Activated CD4-positive, alpha-beta T cell treated with anti-CD3 and anti-CD28 coated beads, Interleukin-2, amount 10 ng/mL, durations not matched to agents 24 days and 14 days (primary cell): ENCODE measurements at places on chromosomes 6 and 20.

DNA sequence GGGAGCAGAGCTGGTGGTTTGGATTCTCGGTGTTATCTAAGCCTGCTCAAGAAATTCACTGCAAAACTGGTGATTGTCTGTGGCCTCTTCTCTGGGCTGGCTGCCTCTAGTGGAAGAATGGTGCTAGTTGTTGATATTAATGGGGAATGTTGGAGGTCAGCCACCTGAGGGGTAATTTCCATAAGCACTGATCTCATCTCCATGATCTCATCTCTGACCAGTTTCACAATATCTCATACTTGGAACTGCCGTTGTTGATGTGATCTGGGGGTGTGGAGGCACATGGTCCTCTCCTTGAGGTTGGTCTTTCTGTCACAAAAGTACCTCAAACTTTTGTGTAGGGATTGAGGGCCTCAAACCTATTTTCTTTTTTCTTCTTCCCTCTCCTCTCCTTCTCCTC, 102.6 kb downstream of the CD109 start:
- peak; percentile 55 for DNase-seq

DNA sequence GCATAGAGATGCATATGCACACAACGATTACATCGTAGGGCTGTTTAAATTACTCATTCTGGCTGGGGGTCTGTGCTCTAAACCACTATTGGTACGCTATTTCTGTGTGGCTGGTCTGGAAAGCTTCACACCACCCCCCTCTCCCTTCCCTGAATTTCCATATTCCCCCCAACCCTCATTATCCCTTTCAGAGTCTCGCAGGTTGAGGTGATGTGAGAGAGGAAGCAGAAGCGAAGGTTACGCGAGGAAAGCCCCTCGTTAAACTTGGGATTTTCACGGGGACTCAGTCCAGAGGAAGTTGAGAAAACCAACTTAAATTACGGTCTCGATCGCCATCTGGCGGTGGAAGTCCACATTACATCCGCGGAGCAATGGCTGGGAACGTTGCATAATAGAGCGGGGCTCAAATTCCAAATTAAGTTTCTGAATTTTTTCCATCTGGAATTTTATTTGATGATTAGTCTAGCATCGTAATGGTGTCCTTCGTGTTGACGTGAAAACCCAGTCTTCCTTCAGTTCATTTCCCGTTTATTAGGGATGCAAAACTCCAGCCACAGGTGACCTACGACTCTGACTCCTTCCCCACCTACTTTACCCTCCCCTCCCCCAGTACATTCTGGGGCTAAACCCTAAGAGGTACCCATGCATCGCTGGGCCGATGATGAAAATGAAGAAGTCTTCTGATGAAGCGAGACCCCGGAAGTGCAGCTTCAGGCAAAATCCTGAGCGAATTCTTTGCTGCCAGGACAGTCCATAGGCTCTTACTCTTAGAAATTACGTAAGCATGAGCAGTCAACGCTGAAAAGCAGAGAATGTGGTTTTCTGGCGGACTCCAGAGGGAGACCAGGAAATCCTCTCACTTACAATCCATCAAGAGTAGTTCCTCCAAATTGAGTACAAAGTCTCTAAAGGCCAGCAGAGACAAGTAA, 19.7 kb downstream of the HLA-DOB start:
- DNase-seq = peak; percentile 93

DNA sequence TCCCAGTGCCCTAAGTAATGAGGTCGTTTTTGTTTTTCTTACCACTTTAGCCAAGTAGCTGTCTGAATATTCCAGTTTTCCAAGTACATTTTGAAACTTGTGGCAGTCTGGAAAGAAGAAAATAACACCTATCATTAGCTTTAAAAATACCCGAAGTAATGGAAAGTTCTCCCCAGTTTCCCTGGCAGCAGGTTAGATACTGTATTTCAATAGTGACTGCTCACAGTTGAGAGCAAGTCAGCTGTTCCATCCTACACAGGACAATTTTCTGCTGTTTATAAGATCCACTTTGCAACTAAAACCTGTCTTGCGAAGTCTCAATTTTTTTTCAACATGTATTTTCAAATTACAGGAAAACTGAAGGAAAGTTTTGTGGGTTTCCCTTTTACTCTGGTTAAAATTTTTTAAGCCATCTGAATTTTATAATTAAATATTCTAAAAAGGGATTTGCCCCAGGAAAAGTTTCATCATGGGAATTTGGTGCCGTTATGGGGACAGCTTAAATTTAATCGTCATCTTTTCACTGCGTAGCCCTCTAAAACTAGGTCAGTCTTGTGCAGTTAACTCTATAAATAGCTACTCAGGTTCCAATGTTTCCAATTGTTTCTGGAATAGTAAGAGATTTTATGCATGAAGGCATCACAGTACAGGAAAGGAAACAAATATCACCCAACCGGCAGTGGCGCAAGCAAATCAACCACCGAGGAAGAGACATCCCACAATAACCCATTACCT, 96.9 kb downstream of the MBOAT1 start:
- DNase-seq = no peak

DNA sequence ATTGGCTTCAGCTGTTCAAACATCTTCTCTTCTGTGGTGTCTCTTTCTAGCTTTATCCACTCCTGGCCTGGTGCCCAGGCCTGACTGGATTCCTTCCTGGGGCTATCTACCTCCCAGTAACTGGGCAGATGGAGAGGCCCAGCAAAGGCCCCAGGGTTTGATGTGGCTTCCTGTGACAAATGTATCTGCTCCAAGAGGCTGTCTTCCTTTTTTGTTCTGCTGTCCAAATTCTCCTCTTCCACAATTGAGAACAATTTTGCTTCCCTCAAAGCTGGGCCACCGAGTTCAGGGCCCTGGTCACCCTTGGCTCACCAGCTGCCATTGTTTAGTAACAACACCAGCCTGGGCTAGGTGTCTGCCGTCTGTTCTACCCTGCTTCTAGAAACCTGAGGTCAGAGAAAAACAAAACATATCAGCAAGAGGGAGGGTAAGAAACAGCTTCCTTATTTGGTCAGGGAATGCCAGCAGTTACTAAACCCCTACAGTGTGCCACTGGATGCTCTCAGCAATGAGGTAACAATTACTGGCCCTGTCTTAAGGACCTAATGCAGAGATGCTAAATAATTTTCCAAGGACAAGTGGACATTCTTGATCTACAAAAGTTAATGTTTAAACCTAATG, 3.9 kb downstream of the ZFP57 start:
- DNase-seq = no peak

- DNase-seq = peak; percentile 60
Measured at GRCh38 chr6:109456710-109457561, 1.4 kb upstream of the MICAL1 start.

DNA sequence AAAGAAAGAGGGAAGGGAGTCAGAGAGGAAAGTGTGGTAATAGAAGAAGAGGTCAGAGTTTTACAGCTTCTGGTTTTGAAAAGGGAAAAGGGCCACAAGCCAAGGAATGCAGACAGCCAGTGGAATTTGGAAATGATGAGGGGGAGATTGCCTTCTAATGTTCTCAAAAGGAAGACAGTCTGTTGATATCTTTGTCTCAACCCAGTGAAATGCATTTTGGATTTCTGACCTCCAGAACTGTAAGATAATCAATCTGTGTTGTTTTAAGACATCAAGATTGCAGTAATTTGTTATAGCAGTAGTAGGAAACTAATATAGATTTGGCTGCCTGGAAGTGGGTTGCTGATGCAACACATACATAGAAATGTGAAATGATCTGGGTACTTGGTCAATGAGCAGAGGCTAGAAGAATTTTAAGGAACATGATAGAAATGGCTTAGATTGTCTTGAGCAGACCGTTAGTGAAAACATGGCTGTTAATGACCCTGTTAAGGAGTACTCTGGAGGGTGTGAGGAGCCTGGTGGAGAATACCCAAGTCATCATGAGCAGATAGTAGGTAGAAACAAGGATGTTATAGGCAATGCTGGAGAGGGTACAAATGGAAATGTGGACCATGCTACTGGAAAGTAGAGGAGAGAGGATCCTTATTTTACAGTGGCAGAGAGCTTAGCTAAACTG, 255.8 kb upstream of the RAB32 start:
- DNase-seq = no peak

DNA sequence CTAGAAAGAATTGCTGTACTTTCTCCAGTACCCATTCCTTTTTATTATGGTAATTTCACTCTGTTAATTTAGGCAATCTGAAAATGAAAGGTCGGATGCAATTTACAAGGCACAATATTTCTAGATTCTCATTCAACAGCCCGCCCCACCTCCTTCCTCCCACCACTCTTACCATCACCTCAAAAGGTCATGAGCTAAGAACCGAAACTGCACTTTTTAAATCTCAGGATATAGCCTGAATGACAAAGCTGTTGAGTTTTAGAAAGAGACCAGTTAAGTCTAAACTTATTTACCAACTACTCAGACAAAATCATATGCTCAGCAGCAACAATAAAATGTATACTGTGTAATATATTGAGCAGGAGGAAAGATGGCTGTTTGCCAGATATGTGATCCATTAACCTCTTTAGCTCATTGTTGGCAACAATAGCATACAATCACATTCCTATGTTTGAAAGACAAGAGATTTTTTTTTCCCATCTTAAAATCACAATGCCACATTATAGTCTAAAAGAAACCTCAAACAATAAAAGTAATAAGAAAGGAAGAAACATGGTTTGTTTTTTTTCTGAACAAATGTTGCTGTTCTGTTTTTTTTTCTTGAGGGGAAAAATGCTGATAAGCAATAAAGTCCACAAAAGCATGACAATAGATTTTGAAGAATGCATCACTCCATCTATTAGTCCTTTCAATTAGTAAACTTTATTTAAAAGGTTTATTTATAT, 1.6 kb upstream of the HS3ST5 start:
- no peak for DNase-seq

DNA sequence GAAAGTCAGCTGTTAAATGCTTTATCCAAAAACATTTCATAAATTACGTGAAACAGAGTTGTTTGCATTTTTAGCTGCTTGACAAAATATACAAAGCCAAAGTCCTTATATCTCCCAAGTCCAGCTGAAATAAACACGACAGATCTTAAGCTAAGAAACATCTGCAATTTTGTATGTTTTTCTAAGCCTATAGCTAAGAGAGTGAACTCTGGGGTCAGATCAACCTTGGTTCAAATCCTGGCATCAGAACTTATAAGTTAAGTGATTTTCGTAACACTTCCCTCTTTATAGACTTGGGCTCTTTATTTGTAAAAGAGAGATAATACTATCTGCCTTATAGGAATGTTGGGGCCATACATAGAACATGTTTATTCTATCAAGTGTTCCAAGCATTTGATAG, 176.7 kb downstream of the PTPRK start:
- no peak for DNase-seq

GRCh38 chr6:1485678-1486077, 96.3 kb downstream of the FOXF2 start:
- DNase-seq = no peak

DNA sequence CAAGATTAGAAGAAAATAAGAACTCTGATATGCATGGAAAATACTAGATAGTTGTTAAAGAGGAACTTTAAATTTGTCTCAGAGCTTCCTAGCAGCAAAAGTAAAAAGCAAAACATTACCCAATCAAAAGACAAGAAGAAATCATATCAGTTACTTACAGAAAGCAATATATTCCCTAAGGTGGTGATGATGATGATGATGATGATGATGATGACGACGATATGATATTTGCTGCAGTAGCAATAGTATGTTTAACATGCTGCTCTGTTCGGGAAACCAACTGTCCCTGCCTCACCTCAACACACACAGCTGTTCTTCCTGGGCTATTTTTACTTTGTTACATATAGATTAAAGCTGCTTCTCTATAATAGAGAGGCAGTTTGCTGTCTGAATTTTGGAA, 12.0 kb upstream of the TBX18 start:
- no peak for DNase-seq

DNA sequence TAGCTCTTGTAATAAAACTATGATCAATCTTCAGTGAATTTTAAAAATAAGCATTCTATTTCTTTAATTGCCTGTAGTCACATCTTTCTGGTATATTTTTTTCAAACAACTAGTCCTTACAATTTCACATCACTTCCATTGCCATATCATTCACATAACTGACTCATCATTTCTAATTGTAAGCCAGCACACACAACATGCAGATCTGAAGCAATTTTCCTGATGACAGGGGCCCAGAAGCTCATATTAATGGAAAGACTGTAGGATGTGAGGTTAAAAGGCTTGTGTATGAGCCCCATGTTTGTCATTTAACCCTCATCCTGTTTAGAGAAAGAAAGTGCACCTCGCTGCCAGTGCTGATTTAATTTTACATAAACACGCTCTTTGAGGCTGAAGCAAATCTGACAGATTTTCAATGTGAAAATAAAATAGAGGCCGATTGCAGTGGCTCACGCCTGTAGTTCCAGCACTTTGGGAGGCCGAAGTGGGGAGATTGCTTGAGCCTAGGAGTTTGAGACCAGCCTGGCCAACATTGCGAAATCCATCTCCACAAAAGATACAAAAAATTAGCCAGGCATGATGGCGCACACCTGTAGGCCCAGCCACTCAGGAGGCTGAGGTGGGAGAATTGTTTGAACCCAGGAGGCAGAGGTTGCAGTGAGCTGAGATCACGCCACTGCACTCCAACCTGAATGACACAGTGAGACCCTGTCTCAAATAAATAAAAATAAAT, 40.1 kb upstream of the LTV1 start:
- DNase-seq = no peak
